ENCODE measurements at places on chromosomes 1 and 21.

GRCh38 chr1:109084563-109085517 lies 5.7 kb upstream of the TMEM167B start:
- no peak for DNase-seq

GRCh38 chr21:46600978-46601377 lies 3.9 kb downstream of the S100B start:
- DNase-seq = no peak

- DNase-seq = no peak
These were observed 3.1 kb downstream of the RNF207 start for GRCh38 chr1:6208723-6209660.

DNA sequence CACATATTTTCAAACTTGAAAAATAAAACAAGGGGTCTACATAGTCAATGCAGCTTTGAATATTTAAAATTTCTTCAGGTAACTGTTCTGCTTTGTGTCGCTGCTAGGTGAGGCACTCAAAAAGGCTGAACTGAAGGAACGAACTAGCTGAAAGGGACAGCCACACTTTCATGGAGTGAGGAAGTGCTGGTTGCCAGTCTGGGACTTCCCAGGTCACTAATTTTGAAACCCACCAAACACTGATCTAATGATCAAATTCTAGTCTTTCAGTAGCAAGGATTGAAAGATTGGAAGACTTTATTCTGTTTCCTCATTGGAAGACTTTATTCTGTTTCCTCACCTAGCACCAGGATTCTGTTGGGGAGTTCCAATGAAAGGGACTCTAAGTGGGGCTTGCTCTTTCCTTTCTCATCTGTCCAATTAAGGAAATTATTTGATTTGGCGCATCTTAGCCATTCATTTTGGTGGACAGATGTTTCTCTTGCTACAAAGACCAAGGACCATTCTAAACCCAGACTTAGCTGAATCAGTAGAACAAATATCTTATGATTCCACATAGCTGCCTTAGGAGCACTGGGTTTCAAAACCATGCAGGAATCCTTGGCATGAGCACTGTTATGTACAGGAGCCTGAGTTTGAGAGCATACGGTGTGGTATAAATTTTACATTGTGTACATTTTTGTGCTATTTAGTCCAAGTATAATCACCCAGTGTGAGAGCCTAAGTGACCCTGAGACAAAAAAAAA lies 10.9 kb upstream of the ARID1A start:
- DNase-seq = no peak

GRCh38 chr1:47682198-47682597 lies 244.4 kb downstream of the FOXD2 start:
- no peak for DNase-seq

DNA sequence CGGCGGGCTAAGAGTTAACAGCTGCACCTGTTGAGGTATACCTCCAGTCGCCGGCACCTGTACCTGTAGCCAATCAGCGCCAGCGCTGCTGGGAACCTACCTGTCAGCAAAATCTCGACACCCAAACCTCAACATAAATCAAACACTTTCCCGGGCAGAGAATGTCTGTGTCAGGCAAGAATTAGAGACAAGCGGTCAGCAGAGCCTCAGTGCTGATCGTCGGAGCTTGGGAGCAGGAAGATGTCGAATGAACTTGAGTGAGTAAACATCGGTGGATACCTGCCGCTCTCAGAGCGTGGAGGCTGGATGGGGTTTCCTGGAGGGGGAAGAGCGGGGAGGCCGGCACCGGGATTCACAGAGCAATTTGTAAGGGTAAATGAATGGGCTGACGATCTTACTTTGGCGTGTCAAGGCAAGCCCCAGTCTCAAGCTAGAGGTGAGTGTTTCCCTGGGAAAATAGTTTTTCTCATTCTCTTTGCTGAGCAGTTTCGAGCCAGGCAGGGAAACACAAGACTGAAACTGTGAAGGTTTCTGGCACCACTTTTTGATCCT lies at the start of gene GRHL3:
GRHL3 (plus strand) TSS at position 46 of the 552 bp plus-strand sequence; CDS start at position 241, 195 bp downstream.
- DNase-seq = no peak

GRCh38 chr1:163357378-163357777 lies 35.6 kb downstream of the NUF2 start:
- DNase-seq = no peak

- DNase-seq = no peak
These were observed 19.8 kb downstream of the ASPM start for GRCh38 chr1:197126691-197127090.

DNA sequence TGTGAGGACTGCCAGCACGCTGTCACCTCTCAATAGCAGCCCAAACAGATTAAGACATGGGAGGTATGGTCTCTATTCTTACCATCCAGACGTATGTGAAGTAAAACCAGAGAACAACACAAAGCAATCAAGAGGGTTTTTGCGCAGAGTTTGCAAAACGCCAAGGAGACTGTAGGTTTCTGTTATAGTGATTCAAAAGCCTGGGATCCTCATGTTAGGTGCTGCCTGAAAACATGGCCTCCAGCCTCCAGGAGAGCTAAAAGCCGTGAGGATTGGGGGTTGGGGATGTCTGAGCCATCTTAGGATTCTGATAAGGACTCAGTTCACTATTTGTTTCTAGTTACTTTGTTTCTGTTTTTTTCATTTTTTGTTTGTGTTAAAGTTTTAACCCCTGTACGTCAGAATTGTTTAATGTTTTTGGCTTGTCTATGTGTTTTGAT lies 4.2 kb upstream of the CCT8 start:
- no peak for DNase-seq

DNA sequence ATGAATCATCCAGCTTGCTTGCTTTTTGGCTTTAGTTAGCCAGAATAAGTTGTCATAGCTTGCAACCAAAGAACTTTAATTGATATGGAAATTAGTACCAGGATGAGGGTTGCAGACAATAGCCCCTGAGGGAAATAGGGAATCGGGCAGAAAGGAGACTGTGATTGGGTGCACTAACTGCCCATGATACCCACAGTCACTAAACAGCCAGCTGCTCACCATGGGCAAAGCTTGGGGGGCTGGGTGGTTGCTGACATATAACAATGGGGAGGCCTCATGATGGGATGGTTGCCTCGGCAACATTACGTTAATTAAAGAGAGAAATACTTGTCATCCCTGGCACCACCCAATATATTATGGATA lies 17.8 kb upstream of the PLA2G2E start:
- no peak for DNase-seq

DNA sequence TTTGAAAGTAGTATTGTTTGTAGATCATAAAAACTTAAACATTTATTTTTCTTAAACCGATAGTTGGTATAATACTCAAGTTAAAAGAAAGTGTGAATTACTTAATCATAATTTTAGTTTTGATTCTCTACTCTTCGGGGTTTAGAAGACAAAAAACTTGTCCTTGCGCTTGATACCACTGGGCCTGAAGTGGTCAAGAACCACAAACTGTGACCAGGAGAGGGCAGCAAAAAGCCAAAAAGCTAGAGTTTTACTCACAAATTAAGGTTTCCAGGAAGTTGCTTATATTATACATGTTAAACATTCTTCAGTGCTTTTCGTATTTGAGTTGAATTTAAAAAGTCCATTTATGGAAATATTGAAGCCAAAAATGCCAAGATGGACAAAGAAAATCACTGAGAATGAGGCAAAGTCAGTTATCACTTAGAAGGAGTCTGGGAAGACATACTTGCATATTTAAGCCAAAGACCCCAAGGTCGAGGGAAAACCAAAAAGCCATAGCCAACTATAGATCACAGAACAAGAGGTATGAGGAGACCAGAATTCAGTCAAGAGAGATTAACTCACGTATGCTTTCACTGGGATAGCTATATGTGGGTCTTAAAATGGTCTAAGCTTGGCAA lies 34.2 kb downstream of the EFCAB7 start:
- no peak for DNase-seq

DNA sequence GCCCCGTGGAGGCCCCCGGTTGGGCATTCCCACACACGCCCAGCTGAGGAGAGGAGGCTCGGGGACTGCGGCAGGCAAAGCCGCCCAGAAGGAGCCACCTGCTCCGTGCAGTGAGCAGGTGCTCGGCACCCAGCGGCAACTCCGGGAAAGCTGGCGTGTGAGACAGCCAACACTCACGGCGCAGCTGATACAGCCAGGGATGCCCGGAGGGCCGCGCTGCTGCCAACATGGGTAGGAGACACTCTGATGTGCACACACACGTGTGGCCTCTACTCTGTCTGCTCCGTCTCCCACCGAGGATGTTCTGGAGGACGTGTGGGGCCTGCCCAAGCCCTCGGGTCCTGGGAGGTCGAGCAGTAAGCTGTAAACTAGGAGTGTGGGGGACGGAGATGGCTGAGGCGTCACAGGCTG lies 12.9 kb downstream of the MORN1 start:
- no peak for DNase-seq

DNA sequence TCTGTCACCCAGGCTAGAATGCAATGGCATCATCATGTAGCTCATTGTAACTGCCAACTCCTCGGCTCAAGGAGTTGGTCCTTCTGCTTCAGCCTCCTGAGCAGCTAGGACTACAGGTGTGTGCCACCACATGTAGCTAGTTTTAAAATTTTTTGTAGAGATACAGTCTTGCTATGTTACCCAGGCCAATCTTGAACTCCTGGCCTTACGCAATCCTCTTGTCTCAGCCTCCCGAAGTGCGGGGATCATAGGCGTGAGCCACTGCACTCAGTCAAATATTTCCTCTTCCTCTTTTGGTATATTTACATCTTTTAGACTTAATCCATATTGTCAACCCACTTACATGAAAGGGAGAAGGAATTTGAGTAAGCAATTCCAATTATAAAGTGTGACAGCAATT lies 121.1 kb downstream of the EVI5 start:
- DNase-seq = no peak

GRCh38 chr1:23111600-23112535 lies 56.8 kb downstream of the LUZP1 start:
- DNase-seq = no peak

DNA sequence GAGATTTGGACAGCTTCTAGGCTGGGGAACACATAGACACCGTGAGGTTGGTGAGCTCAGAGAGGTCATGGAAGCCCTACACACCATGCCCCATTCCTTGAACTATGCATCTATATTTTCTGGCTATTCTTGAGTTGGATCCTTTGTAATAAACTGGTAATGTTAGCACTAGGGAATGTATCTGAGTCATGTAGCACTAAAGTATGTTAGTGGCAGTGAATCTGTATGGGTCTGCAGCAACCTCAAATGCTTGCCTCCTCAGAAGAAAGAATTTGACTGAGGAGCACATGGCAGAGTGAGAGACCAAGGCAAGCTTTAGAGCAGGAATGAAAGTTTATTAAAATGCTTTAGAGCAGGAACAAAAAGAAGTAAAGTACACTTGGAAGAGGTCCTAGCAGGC lies 43.7 kb upstream of the LRRC7 start:
- no peak for DNase-seq

DNA sequence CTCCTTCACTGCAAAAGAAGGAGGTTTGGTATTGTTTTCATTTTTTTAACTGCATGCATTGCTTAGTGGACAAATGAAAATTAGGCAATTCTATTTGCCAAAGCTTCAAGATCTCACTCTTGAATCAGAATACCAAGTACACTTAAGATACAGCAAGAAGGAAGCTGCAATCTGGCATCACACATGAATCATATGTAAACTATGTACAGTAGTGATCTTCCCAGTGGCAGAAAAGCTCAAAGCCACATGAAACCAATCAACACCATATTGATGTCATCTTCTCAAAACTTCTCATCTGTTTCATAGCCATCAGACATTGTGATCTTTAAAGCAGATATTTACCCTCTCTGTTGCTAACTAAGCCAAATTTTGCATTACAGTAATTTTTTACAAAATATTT lies 550.1 kb downstream of the LTN1 start:
- no peak for DNase-seq

GRCh38 chr1:109613361-109614147 lies 5.9 kb downstream of the GNAT2 start:
- DNase-seq = no peak

GRCh38 chr1:207034998-207035397 lies 2.4 kb upstream of the C1orf116 start:
- DNase-seq = no peak

GRCh38 chr1:159921251-159921650 lies 4.1 kb downstream of the TAGLN2 start:
- DNase-seq = no peak

DNA sequence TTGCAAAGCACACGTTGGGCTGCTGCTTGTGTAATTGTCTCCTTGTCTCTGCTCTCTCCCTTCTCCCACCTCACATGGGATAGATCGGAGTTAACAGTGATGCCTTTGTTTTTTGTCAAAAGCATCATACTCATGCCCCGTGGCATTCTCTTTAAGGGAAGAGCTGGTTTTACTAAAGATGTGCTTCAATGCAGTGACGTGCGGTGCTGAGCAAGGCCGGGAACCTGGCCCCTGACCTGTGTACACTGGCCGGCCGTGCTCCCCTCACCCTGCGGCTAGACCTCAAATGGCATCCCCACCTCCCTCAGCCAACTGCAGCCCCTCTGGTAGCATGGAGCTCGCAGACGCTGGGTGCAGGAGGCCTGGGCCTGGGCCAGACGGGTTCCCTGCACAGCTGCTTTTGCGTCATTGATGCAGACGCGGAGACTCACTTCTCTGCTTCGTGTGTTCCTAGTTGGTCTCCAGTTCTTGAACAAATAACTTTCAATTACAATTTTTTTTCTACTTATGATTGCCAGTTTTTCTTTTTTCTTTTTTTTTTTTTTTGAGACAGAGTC lies 19.9 kb downstream of the AGPAT3 start:
- DNase-seq = no peak

DNA sequence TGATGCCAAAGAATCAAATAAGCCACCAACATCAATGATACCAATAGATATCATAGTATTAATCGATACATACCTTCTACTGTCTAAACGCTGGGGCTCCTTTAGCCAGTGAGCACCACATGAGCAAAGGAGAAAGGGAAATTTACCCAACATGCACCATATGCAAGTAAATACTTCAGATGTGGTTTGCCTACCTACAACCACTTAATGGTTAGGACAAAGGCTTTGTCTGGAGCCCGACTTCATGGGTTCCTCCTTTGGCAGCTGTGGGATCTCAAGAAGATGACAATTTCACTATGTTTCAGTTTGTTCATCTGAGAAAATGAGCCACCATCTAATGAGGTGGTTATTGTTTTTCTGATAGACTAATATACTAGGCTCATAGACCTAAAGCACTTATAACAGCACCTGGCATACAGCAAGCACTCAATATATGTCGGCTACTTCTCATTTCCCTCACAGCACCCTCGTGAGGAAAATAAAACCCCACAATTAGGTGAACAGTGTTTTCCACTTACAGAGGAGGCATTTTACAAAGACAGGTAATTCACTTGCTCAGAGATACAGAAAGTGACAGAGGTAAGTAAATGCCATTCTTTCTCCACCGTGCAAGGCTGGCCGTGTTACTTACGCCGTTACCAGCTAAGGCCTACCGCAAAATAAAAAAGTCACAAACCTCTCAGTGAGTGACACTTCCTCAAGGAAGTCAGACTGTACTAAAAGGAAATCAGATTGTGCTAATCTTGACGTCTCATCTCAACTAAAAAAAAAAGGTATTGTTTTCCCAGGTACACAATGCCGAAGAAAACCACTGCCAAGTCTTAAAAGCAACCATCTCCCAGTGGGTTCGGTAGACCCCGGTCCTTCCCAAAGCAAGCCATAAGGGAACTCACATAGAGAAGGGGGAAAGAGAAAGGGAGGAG lies 1.6 kb downstream of the TTC13 start:
- DNase-seq = no peak

- no peak for DNase-seq
These were observed 4.3 kb upstream of the CPLANE2 start for GRCh38 chr1:16241221-16241708.
